SK-MEL-5 (cell line): ENCODE measurements at places on chromosomes 5 and 9. TPM values are rescaled to one million over a fixed set of nuclear protein-coding genes. Genes with fewer than 3 reads are reported as not detected.

DNA sequence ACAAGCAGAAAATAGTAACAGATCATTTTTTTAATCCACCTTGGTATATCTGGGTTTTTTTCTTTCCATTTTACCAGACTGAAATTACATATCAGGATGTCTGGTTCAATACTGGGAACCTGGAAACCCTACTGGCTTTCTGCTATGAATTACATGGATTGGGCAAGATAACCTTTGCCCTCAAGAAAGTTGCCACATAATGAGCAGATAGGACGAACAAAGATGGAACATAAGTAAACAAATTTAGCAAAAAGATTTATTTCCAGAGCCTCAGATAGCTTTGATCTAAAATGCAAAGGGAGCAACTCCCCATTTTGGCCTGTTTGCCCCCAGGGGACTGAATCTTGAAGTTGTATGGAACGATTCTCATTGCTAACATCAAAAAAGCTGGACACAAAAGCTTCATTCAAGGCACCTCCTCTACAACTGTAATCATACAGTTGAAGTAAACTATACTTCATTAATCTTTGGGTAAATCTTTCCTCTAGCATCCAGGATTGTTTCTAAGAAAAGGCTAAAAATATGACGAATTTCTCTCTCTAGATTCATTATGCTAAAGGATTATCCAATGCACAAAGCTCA lies 131.6 kb upstream of the PTGER4 start:
- peak; percentile 31 for DNase-seq

- no peak for DNase-seq
Observed at GRCh38 chr5:124839371-124839998, 93.0 kb upstream of the ZNF608 start.

DNA sequence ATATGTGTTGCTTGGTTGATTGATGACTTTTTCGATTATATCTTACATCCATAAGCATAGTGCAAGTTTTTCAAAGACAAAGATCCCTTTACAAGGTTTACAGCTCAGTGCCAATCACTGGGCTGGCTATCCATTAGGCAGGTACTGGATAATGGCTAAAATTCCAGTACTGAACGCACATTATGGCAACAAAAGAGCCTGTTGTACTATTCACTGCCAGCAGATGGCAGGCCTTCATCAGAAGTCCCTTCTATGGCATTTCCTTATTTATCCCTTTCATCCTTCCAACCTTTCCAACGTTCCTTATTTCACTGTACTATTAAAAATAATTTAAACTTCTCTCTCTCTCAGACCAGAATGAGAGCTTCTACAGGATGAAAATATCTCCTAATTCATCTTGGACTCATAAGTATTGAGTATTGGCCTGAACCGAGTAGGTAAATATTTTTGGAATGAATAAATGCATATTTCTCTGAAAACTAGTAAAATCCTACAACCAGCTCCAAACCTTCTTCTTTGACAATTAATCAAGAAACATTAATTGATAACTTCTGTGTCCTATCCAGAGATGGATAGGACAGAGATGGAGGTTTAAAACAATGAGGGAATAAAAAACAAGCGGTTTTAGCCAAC lies 6.7 kb upstream of the WNT8A start:
- peak; percentile 79 for DNase-seq

DNA sequence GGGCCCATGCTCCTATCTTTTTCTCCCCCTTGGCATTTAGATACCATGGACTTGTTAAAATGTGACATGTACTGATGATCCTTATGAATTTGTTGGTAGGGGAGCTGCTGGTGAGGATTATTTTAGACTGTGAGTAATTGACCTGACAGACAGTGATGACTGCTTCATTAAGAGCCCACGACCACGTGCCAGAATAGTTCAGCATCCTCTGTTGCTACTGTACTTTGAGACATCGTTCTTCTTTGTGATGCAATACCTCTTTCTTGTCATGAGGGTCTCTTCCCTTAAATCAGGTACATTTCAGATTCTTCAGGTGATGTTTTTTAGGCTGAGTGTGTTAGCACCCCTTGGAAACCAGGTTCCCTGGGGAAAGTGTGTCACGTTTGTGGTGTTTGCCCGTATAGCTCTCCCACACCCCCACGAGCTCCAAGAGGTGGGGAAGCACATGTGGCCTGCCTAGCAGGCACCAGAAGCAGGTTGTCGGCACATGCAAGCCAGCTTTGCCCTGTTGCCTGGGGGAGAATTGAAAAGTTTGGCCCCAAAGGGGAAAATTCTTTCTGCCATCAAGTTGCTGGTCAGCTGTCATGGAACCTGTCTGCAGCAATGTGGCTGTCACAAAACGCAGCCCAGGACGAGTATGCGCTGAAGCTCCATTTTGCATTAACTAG lies 25.1 kb downstream of the QRFP start:
- DNase-seq: no peak

DNA sequence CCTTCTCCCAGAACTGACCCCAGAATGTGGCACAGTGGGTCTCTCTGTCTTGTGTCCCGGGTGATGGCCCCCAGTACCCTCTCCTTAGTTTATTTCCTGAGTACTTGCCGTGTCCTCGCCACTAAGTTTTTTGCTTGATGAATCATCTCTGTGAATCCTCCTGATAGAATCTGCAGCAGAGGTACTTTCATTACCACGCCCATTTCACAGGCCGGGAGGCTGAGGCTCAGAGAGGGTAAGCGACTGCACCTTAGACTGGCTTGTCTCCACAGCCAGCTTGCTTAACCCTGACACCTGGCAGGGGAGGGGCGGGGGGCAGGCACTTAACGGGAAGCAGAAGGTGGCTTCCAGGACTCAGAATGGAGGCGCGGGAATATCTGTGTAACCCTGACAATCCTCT lies 7.9 kb upstream of the IER5L start:
- no peak for DNase-seq

The HMGXB3 gene
- 53.7 and 54.3 TPM in 2 replicates for total RNA-seq

The TMEM252 gene
- total RNA-seq: not detected in 2 replicates
